ENCODE measurements at places on chromosomes 7 and 10. TPM values are rescaled to one million over a fixed set of nuclear protein-coding genes. Genes with fewer than 3 reads are reported as not detected.

The SHTN1 gene
- total RNA-seq, result 6.4 TPM

The PRPS1L1 gene
- total RNA-seq, result not detected

The CYP2W1 gene
- total RNA-seq, result 19.1 TPM

The BAZ1B gene
- total RNA-seq, result 59.1 TPM

The PRDX3 gene
- 184 TPM for total RNA-seq

The ADCYAP1R1 gene
- 8.3 TPM for total RNA-seq

The OR2A12 gene
- not detected for total RNA-seq

The SNCG gene
- 1.6 TPM for total RNA-seq
